GM13976 (cell line): ENCODE measurements at places on chromosomes 7 and 10.

DNA sequence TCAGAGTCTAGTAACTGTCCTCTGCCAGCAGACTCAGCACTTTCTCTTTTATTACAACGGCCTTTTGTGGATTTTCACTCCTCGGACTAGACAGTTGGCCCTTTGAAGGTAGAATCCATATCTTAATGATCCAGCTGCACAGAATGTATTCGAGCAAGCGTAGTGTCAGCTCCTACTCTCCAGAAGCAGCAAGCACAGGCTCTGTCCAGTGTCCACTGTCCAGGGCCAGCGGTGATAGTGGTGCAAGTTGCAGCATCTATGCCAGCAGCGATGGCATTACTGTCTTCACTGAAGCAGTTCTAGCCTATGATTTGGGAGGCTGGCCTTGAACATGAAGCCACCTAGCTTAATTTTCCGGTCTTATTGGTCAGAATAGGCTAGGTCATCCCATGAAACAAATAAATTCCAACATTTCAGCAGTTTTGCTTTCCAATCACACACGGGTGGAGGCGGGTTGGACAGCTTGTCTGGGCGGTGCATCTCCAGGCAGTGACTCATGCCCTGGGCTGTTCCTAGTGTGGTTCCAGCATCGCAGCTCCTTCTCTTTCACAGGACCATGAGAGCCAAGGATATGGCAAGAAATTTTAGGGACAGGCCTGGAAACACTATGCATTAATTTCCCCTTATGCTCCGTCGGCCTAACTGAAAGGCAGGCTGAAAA lies 108.6 kb upstream of the KCNMA1 start:
- no peak for DNase-seq

DNA sequence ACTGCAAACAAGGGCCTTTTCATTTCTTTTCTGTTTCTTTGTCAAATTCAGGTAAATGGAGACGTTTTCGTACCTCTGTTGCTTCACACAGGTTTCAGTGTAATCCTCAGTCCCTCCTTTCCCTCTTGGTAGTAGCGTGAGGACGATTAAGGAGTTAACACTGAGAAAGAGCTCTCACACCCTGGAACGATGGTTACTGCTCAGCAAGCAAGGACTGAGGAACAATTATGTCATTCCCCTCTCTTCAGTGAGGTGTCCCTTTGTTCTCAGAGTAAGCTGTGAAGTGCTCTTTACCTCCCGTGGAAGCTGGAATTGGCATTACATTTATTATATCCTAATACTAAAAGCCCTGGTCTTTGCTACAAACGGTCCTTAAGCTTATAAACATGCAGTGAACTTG lies 95.9 kb downstream of the FANK1 start:
- DNase-seq, result no peak

GRCh38 chr7:133549633-133550032 lies 296.8 kb downstream of the EXOC4 start:
- no peak for DNase-seq

DNA sequence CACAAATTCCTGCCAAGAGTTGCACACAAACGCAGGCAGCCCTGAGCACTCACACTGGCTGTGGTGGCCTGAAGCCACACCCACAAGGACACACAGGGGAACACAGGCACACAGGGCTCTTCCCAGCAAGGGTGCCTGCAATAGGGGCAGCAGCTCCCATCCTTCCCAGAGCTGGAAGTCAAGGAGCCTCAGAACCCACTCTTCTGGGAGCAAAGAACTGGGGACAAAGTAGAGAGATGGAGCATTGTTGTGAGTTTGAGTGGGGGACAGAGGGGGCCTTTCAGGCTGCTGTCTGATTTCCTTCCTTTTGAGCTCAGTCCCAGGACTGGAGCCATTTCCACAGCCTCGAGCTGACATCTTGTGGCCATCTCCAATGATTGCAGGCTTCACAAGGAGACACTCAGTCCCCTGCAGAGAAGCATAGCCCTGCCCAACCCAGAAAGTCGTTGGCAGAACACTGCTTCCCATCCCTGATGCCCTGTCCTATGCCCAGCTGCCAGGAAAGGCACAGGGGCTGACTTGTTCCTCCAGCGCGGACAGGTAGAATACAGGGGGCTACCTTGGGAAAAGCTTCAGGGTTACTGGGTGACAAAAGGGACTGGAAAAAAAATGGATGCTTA lies 34.4 kb upstream of the SLF2 start:
- peak; percentile 74 for DNase-seq

DNA sequence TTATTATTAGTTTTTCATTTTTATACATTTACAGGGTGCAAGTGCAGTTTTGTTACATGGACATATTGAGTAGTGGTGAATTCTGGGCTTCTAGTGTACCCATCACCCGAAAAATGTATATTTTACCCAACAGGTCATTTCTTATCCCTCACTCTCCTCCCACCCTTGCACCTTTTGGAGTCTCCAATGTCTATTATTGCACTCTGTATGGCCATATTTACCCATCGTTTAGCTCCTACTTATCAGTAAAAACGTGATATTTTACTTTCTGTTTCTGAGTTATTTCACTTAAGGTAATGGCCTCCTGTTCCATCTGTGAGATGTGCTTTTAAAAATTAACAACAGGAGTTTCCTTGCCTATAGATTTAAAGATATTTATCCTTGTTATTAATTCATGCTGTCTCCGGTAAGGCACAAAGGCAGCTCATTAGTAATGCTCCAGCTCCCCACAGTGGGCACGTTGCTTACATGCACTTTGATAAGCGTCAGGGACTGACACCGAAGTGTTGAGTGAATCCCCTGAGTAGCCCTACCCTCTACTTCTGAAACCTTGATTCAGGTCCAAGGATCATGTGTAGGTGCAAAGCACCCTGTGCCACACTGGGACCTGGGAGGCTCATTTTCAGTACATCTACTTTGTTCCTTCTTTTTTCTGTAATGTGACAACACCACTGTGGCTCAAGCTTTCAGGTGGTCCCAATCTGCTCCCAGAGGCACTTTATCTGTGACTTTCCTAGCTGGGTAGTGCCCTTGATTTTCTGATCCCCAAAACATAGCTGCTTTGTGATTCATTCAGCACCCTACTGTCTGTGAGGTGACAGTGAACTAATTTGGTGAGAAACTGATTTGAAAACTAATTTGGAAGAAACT lies 27.3 kb downstream of the HYAL4 start:
- peak; percentile 50 for DNase-seq

GRCh38 chr10:127883516-127883915 lies 9.2 kb downstream of the CLRN3 start:
- no peak for DNase-seq

- DNase-seq, result no peak
Observed at GRCh38 chr7:91168871-91169829, 95.1 kb upstream of the FZD1 start.

- no peak for DNase-seq
Observed at GRCh38 chr7:74404741-74405140, 49.0 kb upstream of the GTF2IRD1 start.

DNA sequence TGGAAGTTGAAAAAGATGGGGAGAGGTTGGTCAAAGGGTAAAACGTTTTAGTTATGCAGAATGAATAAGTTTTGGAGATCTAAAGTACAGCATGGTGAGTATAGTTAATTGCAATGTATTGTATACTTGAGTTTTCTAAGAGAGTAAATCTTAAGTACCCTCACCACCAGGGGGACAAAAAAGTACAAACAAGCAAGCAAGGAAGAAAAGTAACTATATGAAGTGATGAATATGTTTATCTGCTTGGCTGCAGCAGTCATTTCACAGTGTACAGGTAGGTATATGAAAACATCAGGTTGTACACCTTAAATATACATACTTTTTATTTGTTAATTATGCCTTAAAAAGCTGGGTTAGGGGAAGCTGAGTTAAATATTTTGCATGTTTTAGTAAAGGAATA lies 157.3 kb downstream of the PCLO start:
- no peak for DNase-seq

DNA sequence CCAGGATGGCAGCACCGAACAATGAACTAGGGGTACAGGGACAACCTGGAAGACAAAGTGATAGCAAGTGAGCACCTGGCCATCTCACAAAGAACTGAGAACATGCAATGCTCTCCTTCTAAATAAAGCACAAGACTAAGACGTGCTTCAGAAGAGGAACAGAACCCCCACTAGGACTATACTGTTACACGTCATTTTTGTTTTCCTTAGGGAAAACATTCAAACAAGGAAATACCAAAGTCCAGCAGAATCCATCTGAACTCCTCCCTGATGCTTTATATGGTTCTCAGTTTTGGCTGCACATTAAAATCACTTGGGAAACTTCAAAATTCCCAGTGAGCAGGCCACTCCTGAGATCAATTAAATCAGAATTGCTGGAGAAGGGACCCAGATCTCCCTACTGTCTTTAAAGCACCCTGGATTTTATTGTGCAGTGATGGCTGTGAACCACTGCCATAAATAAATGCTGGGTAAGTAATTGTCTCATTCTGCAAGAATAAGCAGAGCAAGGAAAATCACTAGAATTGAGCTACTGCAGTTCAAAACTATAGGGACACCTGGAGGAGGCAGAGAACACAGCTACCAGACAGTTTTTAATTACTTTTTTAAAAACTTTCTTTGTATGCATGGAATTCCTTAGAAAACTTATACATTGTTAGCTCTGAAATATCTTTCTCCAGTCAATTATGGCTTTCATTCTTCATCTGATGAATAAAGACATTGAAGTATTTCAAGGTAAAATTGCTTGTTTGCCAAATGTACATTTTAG lies 866.5 kb upstream of the GHITM start:
- no peak for DNase-seq

DNA sequence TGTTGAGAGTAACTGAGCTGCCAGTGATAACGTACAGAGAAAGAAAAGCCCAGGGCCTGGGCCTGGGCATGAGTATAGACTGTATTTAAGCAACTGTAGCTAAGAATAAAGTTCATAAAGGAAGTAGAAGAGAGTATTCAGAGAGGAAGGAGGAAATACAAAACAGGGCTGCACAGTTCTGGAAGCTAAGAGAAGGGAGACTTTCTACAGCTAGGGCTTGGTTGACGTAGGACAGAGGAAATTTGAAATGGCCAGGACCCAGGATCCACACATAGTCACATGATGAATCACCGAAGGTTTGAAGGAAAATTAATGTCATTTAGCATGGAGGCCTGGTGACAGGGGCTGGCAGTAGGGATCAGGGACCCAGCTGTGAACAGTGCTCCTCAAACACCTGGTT lies 66.7 kb downstream of the ARL4A start:
- DNase-seq, result no peak

- no peak for DNase-seq
Observed at GRCh38 chr7:80643336-80643915, 5.0 kb downstream of the CD36 start.

DNA sequence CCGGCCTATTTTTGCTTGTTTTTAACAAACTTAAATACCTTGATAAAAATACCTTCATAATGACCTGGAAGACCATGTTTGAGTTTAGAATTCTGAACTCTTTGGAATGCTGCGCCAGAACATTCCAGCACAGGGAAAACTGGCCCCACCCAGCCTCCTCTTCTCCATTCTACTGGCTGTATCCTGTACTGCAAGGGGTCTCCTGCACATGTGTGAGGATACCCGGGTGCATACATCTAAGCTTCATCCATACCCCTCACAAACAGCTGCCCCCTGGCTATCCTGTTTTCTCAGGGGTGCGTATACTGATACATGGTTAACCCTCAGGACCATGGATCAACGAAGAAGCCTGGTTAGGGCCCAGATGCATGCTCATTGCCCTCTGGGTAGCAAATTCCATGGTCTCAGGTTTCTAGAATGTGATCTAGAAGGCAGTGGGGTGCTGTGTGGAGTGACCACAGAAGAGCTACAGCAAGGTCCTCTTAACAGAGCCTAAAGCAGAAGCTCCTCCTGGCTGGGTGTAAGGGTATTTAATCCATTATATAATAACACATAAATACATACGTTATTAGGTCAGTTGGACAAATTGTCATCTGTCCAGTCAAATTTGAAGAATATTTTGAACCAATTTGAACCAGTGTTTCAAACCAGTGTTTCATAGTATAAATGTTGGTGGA lies 26.1 kb downstream of the HACD1 start:
- DNase-seq, result no peak

GRCh38 chr10:389836-390448 lies 254.7 kb downstream of the ZMYND11 start:
- DNase-seq, result no peak

- no peak for DNase-seq
Observed at GRCh38 chr10:91672021-91672608, 39.2 kb upstream of the PPP1R3C start.

DNA sequence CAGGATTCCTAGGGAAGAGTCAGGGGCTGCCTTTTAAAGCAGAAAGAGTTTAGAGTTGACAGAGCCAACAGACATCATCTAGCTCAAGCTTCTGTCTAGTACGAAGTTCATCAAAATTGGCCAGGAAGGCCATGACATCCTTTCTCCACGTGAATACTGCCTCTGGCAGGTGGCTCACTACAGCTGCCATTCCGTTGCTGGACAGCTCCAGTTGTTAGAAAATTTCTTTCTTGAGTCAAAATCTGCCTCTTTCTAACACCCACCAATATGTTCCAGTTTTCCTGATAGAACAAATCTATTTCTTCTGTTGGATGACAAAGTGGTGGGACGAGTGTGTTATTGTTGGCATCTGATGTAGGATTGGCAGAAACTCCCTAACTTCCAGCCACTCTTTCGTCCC lies 154.9 kb downstream of the ADRA2A start:
- DNase-seq, result no peak

- DNase-seq, result no peak
Observed at GRCh38 chr10:76922666-76923065, 714.9 kb downstream of the KCNMA1 start.

- DNase-seq, result no peak
Observed at GRCh38 chr10:67573484-67573883, 122.5 kb downstream of the CTNNA3 start.

GRCh38 chr7:92621026-92621540 lies 30.9 kb upstream of the FAM133B start:
- DNase-seq, result peak; percentile 37

DNA sequence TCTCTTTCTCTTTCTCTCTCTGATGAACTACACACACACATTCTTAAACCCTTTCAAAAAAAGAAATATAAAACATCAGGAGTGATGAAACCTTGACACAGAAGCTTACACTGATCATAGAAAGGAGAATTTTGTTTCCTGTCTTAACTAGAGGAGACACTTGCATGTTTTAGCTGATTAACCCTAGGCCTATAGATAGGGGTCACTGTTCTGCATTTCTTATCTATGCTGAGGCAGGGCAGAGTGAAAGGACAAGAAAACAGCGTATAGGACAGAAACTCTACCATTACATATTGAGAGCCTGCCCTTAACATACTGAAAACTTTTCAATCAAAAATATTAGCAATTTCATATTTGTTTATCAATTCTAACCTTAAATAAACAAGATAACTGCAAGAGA lies 680.6 kb upstream of the MBL2 start:
- no peak for DNase-seq
